ENCODE measurements at places on chromosomes 2 and 18.

GRCh38 chr18:36377626-36378025 lies 80.1 kb downstream of the FHOD3 start:
- no peak for DNase-seq

DNA sequence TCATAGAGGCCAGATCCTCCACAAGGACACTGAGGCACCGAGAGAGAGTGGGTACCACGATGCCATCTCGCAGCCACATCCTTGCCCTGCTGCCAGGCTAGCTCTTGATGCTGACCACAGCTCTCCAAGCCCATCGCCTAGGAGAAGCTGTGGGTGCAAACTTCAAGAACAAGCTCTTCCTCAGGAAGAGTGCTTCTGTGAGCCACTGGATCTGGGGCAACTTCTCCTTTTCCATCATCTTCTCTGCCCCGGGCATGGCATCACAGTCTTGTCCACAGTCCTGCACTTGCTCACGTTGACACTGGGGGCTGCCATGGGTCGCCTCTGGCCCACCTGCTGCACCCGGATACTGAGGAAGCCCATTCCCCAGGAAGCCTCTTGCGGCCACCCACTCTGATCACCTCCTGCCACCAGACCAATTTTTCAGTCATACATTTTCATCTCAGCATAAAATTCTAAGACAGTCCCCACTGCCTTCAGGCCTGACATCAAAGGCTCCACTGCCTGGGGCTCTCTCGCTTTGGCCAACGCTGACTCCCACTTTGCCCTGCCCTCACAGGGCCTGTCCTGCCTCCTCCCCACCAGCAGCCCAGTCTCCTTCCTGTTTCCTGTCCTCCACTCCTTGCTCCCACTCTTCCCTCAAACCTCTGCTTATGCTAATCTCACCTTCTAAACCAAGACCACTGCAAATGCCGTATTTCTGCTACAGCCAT lies 243.9 kb downstream of the AFF3 start:
- DNase-seq, result peak; percentile 8

GRCh38 chr2:28436525-28437051 lies 43.9 kb downstream of the FOSL2 start:
- no peak for DNase-seq

DNA sequence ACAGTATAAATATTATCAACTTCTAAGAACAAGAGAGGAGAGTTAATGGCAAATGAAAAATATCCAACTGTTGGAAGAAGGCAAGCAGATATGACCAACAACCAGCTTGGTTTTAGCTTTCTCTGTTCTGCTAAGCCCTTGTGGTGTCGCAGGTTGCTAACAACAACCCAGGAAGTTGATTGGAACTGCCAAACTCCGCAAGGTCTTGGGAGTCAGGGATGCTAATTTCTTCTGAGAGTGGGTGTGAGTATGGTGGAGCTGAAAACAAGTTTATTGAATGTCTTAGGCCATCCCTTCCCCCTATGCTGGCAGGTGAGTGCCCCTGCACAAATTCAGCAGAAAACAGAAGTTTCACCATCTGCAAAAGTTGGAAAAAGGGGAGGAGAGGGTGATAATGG lies 17.5 kb downstream of the BZW1 start:
- DNase-seq, result no peak

DNA sequence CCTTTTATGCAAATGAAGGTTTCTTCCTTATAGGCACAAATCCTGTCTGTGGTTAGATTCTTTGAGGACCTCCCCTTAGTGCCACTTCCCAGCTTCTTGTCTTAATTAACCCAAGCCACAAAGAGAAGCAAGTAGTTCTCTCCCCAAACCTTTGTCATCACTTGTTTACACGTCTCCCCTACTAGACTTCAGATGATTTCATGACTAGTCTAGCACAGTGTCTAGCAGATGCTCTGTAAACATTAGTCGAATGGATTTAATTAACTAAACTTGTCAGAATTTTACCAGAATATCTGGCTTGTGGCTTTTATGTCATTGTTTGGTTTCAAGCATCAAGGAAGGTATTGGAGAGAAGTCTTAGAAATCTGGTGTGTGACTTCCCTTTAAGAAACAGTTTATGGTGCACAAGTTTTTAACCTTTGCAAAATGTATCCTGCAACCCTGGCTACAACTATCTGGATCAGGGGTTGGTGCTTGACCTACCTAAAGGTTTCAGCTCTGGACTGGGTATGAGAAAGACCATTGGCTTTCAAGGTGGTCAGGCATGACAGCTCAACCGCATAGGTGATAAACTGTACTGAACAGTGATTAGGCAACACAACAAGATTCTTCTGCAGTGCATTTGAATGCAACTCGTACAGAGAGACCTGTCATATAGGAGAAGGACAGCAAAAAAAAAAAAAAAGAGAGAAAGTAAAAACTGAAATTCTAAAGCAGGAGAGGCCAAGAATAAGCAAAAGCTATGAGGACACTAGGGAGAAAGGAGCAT lies 93.2 kb upstream of the CCDC150 start:
- no peak for DNase-seq

- DNase-seq, result no peak
Measured at GRCh38 chr18:46261799-46262198, 157.6 kb downstream of the HAUS1 start.

GRCh38 chr2:144834998-144835633 lies 315.2 kb upstream of the ZEB2 start:
- DNase-seq, result no peak

- no peak for DNase-seq
Measured at GRCh38 chr2:79855264-79856006, 342.6 kb downstream of the CTNNA2 start.

DNA sequence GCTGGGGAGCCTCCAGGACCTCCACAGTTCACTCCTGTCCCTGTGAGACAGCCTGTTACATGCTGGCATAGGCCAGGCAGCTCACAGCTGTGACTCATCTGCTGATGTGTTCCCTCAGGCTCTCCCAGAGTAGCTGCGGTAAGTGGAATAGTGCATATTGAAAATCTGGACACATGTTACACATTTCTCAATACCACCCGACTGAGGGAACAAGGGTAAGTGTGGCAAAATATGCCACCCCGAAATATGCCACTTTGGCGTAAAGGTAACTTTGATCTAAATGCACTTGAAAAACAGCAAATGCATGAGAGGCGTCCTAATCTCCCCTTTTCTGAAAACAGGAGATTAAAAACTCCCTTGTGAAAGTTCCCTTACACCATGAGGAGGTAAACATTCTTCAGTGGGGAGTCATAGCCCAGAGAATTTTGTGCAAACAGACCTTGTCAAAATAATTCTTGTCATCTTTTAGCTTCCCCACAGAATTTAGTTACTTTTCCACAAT lies 557.9 kb downstream of the CCDC85A start:
- no peak for DNase-seq

DNA sequence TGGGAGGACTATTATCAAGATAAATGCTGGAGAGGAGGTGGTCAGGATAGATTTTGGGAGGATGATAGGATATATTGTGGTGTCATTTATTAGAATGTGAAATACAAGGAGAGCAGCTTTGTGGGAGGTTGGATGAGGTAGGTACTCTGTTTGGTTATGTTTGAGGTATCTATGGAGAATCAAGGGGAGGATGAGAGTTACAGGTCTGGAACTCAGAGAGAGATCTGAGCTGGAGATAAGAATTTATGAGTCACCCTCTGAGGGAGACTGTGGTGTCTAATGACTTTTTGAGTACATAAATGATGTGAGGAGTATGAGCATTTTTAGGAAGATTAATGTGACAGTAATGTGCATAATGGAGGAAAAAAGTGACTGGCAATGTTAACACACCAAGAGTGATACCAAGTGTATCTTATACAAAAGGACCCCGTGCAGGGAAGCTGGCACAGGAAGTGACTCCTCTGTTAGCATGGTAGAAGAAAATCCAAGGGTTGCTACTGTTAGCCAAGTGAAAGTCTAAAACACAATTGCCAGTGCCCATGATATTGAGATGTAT lies 48.2 kb downstream of the CRIM1 start:
- DNase-seq, result no peak

- no peak for DNase-seq
Measured at GRCh38 chr2:239902749-239903201, 122.4 kb downstream of the NDUFA10 start.

GRCh38 chr18:45871431-45872084 lies 46.1 kb downstream of the SIGLEC15 start:
- DNase-seq, result no peak

DNA sequence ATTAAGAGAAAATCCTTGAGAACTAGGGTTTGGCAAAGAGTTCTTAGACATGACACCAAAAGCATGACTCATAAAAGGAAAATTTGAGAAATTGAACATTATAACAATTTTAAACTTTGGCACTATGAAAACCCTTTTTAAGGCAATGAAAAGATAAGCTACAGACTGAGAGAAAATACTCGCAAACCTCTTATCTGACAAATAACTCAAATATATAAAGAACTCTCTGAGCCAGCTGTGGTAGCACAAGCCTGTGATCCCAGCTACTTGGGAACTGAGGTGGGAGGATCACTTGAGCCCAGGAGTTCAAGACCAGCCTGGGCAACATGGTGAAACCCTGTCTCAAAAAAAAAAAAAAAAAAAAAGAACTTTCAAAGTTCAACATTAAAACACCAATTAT lies 70.5 kb downstream of the FAM168B start:
- no peak for DNase-seq

- DNase-seq, result no peak
Measured at GRCh38 chr2:227488045-227488444, 16.1 kb downstream of the AGFG1 start.

GRCh38 chr2:69279211-69279610 lies 107.8 kb downstream of the GFPT1 start:
- DNase-seq, result no peak

- peak; percentile 70 for DNase-seq
Measured at GRCh38 chr2:145771525-145771924, 1251.6 kb upstream of the ZEB2 start.

DNA sequence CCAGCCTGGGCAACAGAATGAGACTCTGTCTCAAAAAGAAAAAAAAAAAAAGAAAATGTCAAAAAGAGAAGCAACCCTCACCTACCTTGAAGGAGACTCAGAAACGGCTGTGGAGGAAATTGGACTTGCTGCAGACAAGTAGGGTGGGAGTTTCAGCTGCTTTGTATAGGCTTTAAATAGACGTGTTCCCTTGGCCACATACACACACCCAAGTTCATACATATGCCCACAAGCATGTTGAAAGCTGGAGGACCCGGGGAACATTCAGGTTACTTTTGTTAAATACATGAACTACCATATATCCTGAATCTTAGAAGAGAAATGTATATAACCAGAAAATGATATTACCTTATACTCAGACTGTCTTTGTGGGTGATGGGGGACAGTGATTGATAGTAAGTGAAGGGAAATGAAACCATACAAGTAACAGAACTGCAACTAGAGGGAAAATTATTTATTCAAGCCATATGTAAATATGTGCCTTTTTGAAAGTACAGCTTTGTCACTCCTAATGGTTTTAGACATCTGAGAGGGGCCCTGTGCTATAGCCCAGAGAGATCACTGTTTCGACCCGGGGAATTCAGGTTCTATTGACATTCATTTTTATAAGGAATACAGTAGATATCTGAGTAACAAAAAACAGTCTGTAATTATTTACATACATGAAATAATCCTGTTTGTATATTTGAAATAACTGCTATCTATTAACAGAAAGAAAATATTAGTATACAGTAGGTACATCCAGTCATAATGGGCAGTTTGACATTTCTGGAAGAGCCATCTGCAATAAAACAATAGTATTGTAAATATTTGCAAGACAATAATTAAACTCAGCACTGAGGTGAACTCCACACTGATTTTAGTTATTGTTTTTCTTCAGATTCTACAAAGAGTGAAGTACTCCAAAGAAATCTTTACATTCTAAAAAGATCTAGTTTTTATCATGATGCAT lies 48.0 kb upstream of the TGIF1 start:
- no peak for DNase-seq

DNA sequence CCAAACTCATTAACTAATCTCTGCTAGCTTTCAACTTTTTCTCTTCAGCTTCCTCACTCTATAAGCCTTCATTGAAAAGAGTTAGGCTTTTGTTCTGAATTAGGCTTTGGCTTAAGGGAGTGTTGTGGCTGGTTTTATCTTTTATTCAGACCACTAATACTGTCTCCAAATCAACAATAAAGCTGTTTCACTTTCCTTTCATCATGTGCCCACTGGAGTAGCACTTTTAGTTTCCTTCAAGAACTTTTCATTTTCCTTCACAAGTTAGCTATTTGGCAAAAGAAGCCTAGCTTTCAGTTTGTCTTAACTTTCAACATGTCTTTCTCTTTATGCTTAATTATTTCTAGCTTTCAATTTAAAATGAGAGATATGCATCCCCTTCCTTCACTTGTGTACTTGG lies 271.7 kb upstream of the FSIP2 start:
- no peak for DNase-seq

- no peak for DNase-seq
Measured at GRCh38 chr2:203586206-203586605, 51.1 kb upstream of the RAPH1 start.

- DNase-seq, result no peak
Measured at GRCh38 chr18:37846996-37847395, 281.4 kb upstream of the CELF4 start.

- DNase-seq, result no peak
Measured at GRCh38 chr2:61327173-61327572, 143.7 kb downstream of the USP34 start.

GRCh38 chr2:240789051-240789453 lies 31.0 kb downstream of the KIF1A start:
- DNase-seq, result no peak

DNA sequence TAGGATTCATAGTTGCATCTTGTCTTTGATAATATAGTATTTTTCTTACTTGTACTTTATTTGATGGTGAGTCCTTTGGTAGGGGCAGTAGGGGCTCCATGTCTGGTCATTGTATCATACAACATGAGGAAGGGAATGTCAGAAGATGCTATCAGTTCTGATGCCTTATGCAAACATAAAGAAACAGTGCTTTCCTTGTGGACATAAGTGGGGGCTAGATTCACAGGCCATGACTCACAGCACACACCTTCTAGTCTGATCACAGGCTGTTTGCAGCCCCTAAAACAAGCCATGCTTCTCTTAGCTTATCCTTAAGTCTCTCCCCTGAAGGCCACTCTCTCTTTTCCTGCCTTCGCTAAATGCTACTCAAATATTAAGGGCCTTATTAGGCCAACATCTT lies 10.7 kb upstream of the SLC14A1 start:
- DNase-seq, result no peak

All from suppressor macrophage treated with lipopolysaccharide for 4 hours (primary cell).